Thymus (tissue), 14 donors: ENCODE measurements at places on chromosomes 13 and 19. TPM values are rescaled to one million over a fixed set of nuclear protein-coding genes. Genes with fewer than 3 reads are reported as not detected.

GRCh38 chr13:95246292-95247082 lies 54.8 kb downstream of the ABCC4 start:
- no peak for DNase-seq

DNA sequence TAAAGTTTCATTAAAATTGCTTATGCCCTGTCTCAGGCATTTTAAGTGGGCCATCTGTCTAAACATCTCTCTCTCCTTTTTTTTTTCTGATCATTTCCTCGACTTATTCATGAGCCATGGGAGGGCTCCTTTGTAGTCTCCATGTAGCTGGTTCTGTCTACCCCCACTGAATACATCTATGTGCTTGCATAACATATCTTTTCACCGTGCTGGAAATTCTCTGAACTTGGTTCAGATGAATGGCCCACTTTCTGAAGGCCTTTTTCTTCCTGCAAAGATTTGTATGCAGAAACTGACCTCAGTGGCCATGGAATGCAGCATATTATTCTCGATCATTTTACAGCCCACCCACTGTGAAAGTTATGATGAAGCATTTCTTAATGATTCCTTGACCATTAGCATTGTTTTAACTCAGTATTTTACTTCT lies 225.3 kb downstream of the GGACT start:
- no peak for DNase-seq

- peak; percentile 72 for DNase-seq
Observed at GRCh38 chr19:6459262-6460098, at the start of gene SLC25A23. Gene SLC25A23 (minus strand): TSS chr19:6459792. CDS start chr19:6459628, 164 bp downstream.

DNA sequence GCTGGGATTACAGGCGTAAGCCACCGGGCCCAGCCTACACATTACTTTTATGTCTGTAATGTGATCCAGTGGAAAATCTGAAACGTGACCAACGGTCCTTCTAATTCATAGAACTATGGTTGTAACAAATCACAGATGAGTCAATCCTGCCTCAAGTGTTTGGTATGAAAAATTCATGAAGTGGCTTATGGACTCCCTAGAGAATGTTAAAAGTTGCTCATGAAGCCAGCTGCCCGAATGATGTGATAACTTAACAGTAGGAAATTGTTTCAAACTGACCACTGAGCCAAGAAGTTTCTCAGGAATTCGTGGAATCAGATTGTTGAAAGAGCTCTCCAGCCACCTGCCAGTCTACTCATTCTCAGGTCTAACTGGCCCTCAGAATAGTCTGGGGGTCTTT lies 59.4 kb upstream of the FARP1 start:
- no peak for DNase-seq

DNA sequence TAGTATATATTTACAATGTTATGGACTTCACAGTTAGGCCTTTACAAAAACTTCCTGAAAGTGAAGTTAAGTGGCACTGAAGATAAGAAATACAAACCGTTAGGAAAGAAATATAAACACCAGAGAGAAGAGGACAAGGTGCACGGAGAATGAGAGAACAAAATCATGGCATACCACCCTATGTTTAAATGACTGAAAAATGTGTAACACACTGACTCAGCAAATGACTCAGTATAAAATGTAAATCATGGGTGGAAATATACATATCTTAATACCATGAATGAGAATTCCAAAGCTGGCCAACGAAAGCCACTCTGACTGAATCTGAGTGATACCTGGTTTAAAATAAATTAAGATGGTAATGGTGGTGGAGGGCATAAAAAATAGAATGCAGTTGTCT lies 260.8 kb downstream of the DNAJC15 start:
- DNase-seq = no peak

GRCh38 chr13:23020246-23020843 lies 160.4 kb upstream of the SGCG start:
- peak; percentile 29 for DNase-seq

DNA sequence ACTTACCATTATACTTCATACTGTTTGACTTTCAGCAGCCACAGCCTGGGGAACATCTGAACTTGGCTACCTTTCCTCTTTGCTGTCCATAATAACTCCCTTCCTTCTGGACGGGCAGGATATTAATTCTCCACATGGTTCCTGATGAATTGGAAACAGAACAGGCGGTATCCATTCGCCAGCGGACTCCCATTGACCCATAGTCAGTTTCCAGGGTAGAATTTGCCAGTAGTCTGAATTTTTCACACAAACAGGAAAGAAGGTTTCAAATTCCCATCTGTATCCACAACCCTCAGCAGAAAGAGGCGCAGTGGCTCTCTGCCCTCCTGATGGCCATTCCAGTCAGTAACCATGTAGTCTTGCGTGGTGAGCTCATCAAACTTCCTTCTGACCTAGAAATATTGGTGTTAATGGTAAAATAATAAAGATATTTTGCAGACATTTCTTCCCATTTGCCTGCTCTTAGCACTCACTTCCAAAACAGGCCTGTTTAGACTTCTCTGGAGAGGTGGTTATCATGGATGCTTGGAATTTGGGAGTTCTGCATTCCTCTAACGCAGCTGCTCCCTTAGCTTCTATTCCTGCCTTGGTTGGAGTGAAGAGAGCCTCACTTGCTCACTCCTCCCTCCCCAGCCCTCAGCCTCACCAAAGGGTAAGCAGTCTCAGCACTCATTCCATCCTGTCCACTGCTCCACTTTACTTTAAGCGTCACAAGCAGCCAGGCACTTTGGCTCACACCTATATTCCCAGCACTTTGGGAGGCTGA lies 75.0 kb upstream of the OXGR1 start:
- DNase-seq = no peak

- no peak for DNase-seq
Observed at GRCh38 chr13:96632536-96633320, 361.5 kb downstream of the OXGR1 start.

- DNase-seq = no peak
Observed at GRCh38 chr19:45354241-45354842, 13.8 kb downstream of the KLC3 start.

DNA sequence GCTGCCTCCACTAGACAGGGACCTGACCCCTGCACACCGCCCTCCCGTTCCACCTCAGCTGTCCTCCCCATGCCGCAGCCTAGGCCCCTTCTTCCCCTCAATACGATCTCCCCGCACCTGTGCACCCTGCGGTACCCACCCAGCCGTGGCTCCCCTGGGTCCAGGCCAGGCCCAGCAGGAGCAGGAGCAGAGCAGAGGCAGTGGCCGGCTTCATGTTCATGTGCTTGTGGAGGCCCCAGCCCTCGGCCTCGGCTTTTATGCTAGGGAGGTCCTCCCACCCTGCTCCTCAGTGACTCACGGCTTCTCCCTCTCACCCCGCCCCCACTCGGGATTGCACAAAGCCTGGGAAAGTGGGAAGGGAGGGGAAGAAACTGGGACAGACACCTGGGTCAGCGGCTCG lies 11.4 kb upstream of the KRTDAP start:
- DNase-seq = no peak

DNA sequence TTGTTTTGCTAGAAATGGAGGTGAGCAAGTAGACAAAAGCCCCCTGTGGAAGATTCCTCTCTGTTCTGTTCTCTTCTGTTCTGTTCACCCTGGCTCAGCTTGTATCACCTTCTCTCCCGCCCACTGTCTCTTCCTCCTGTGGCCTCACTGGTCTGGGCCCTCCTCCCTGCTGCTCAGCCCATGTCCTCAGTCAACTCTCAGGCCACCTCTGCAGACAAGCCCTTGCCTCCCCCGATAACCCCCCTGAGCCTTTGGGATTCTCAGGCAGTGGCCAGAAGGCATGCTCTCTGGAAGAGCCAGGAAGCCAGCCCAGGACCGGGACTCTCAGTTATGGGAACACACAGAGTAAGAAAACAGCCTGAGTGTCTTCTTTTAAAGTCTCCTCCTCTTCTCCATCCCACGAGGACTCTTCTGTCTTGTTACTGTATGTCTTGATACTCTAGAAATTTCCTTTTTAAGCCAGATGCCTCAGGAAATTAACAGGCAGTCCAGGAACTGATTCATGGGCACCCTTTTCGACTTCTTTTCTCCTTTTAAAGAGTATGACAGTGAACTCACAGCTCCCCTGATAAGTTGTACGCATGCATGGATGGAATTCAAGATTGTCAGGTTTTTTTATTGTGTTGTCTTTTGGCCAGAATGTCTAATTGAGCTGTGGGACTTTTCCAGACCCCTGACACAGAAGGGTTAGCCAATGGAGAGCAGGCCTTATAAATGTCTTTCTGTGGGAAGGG lies 33.7 kb downstream of the SHISA2 start:
- no peak for DNase-seq

- DNase-seq = no peak
Observed at GRCh38 chr13:94112731-94113130, 366.8 kb downstream of the DCT start.

GRCh38 chr13:110234532-110234931 lies 72.4 kb downstream of the COL4A1 start:
- DNase-seq = no peak

GRCh38 chr13:38872693-38873092 lies 117.9 kb downstream of the STOML3 start:
- peak; percentile 2 for DNase-seq

DNA sequence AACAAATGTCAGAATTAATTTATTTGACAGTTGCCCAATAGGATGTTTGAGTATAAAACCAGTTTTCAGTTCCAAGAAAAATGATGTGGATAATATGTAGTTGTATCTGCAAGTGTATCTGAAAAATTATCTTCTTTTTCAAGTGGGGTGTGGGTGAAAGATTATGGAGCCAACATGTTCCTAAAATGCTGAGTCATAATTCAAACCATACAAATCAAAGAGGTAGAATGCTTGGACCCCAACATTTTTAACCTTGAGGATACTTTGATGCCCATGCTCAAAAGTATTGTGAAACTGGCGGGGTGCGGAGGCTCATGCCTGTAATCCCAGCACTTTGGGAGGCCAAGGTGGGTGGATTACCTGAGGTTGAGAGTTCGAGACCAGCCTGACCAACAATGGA lies 54.0 kb upstream of the ZNF724 start:
- no peak for DNase-seq

GRCh38 chr19:43584484-43584883 lies 8.9 kb downstream of the PINLYP start:
- DNase-seq = no peak

DNA sequence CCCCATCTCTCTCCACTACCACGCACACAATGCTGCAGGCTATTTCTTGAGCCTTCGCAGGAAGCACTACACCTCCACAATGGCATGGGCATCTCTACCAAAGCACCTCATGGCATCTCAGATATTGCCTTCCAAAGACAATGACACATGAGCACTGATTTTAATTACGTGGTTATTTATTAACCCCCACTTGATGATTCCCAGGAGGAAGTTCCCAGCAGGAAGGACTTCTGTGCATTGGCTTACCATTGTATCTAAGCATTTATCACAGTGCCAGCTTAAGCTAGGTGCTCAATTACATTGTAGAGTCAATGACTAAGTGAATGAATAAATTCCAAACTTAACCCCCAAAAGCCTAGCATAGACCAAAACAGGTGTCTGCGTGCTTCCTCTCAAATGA lies 101.4 kb downstream of the ABCC4 start:
- no peak for DNase-seq

DNA sequence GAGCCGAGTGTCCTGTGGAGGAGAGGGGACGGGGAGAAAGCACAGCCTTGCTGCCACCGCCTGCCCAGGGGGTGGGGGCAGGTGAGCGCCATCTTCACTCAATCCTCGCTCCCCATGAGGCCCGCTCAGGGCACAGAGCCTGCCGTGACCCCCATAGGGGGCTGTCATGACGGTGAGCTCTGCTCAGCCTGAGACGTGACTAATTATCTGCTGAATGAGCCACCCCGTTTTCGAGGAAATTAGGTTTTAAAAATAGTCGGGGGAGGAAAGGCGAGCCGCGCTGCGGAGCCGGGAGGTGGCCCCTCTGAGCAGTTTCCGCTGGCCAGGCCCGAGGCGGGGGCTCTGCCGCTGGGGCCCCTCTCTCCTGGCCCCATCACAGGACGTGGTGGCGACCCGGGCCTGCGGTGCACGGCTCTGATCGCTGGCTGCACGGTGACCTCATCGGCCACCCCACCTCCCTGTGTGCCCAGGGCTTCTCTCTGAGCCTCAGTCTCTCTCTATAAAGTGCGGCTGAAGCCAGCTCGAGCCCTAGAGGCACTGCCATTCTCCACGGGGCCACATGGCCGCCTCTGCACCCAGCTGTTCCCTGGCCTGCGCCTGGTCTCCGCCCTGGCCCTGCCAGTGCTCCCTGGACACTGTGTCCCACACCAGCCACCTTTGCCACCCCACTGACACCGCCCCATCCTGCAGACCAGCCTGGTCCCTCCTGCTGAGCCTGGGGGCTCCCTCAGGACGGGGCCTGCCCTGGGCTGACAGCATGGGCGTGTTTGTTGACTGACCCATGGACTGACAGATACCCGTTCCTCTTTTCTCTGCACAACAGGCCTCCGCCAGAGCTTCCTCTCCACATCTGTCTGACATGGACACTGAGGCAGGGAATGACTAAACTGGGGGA lies 28.3 kb downstream of the PIP5K1C start:
- no peak for DNase-seq

GRCh38 chr19:55091955-55092354 lies 16.3 kb downstream of the EPS8L1 start:
- no peak for DNase-seq

DNA sequence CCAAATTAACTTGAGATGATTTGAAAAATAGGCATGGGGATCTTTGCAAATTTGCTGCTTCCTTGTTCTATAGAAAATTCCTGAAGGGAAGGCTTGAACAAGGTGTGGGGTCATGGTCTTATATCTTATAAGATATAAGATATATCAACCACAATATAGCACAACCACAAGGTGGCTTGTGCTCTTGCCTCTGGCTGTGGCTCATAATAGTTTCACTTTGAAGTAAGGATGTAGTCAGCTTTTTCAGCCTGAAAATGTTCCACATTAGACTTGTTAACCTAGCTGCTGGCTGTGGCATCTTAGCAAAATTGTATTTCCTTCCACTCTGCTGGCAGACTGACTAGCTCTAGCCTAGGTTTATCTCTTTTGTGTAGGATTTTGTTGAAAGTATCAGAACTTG lies 169.7 kb downstream of the KLF5 start:
- peak; percentile 64 for DNase-seq

DNA sequence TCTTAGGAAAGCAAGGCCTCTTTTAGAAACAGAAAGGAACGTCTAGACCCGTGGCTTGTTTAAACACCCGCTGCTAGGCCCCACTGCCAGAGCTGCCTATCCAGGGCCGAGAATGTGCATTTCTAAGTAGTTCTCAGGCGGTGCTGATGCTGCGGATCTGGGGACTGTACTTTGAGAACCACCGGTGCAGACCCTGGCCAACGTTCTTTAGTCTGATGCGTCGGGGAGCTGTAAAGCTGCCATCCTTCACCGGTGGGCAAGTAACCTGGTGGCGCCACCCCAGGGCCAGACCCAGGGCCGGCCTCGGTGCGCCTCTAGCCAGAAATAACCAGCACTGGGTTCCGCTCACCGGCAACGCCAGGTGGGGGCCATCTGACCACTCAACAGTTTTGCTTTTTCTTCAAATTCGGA lies 47.1 kb downstream of the TGDS start:
- DNase-seq = peak; percentile 54

ZNF443 gene
- polyA plus RNA-seq = 5.5 TPM

UBE2L5 gene
- polyA plus RNA-seq = 0.23 TPM

DAPK3 gene
- 50.7 TPM for polyA plus RNA-seq

GPR183 gene
- 33.0 TPM for polyA plus RNA-seq

CNN1 gene
- polyA plus RNA-seq = 51.8 TPM

ZNF506 gene
- polyA plus RNA-seq = 14.4 TPM
